ENCODE measurements at places on chromosomes 5 and 9.

- no peak for DNase-seq
Measured at GRCh38 chr9:93944011-93944410, 11.1 kb downstream of the BARX1 start.

DNA sequence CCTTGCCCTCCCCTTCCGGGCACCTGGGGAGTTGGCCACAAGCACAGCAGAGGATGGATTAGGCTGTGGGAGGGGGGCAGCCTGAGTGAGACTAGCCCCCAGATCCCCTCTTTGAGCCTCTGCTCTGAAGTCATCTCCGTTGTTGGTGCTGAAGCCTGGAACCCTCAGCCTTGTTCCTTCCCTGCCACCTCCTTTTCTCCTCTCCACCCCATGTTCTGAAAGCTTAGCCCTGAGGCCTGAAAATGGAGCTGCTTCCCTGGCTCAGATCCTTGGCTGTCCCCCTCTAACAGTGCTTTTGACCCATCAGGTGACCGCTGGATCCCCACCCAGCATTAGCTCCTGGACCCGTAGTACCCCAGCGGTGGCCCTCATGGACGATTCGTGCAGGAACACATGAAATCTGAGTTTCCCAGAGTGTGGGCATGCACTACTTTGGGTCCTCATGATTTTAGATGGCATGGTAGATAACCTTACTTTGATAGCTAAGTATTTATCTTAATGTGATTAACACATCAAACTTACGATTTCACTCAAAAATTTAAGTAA is 21.6 kb upstream of the ANGPTL2 start:
- no peak for DNase-seq

DNA sequence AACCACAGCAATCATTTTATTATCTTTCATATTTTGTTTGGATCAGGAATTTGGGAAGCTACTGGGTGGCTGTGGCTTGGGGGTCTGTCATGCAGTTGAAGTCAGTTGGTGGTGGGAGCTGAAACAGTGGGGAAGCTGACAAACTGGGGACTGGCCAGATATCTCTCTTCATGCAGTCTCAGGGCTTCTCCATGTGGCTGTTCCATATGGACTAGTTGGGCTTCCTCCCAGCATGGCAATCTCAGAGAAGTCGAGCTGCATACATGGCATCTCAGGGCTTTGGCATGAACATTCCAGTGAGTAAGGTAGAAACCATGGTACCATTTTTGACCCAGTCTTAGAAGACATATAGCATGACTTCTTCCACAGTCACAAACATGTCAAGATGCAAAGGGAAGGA is 274.8 kb downstream of the ENC1 start:
- no peak for DNase-seq

DNA sequence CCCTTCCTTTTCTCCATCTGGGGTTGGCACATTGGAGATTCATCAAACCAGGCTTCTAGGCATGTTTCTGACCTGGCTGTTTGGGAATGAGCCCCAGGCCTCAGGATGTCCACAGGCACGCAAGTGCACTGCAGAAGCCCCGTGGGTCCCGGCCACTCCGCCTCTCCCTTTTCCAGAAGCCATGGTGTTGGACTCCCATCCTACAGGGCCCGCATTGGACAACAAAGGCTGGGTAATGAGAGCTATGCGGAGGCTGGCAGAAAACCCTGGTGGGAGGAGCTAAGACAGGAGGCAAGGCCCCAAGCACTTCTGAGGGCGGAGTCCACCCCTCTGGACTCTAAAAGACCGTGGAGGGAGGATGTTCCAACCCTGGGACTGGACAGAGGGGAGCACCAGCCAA is 160.6 kb downstream of the OLFM1 start:
- DNase-seq = no peak

GRCh38 chr9:12748016-12748415 is 26.8 kb upstream of the LURAP1L start:
- no peak for DNase-seq

GRCh38 chr5:55429613-55430253 is 105.0 kb downstream of the PLPP1 start:
- DNase-seq = no peak

- DNase-seq = no peak
Measured at GRCh38 chr5:75342836-75343235, 5.8 kb downstream of the HMGCR start.

GRCh38 chr5:75338408-75338807 is 1.4 kb downstream of the HMGCR start:
- peak; percentile 32 for DNase-seq

- no peak for DNase-seq
Measured at GRCh38 chr9:8558176-8558575, 758.6 kb upstream of the DMAC1 start.

DNA sequence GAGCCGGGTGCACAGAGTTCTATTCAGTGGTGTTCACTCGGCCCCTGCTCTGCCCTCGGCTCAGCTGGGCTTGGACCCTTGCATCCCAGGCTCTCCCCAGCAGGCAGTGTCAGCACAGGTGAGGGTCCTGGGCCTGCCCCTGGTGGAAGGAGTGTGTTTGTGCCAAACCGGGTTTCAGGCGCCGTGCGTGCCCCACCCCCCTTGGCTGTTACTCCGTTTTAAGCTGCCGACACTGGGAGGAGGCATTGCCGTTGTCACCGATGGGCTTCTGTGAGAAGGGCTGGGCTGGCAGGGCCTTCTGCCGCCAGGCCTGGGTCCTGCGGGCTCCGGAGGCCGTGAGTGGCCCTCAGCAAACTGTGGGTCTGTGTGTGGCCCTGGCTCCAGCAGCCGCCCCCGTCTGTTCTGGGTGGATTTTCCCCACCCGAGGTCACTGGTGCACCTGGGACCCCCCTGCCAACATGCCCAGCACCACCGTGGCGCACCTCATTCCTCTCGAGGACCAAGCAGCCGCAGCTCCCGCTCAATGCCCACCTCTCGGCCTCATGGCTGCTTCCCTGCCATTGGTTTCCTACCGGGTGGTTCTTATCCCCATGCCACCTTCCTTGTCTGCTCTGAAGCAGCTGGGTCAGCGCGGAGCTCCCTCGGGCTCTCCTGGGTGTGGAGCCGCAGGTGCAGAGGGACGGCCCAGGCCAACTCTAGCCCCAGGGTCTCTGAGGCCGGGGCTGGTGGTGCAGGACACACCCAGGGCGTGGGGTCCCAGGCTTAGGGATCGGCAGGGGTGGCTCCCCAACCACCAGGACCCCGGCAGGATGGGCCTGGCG is 44.3 kb upstream of the EXOC3 start:
- DNase-seq = no peak

DNA sequence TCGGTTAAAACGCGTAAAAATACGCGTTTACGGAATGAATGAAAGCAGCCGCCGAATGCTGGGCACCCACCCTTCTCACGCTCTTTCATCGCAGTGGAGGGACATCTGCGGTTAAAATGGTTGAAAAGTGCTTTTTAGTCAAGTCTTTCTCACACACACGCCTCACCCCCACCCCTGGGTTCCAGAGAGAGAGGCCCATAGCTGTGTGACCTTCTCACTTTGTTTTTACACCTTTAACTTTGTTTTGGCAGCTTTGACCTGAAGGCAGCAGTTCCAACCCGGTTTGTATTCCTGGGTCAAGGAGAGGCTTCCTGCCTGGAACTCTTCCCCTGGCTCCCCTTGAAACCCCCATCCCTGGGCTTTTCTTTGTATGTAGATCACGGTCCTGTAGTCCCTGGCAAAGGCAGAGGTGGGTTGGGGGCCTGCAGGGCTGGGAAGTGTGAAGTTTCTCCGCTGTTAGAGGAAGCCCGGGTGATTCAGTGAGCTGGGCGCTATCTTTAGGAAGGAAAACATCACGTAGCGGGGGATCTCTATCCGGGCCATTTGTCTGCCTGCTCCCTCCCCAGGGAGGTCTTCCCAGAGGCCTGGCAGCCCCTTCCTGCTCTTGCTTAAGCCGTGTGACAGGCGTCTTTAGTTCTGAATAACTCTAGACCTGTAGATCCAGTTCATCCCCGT is 29.6 kb downstream of the SPRY4 start:
- no peak for DNase-seq

- no peak for DNase-seq
Measured at GRCh38 chr5:8700222-8700621, 831.3 kb downstream of the MTRR start.

- DNase-seq = no peak
Measured at GRCh38 chr9:98864281-98865174, 57.1 kb downstream of the GALNT12 start.

DNA sequence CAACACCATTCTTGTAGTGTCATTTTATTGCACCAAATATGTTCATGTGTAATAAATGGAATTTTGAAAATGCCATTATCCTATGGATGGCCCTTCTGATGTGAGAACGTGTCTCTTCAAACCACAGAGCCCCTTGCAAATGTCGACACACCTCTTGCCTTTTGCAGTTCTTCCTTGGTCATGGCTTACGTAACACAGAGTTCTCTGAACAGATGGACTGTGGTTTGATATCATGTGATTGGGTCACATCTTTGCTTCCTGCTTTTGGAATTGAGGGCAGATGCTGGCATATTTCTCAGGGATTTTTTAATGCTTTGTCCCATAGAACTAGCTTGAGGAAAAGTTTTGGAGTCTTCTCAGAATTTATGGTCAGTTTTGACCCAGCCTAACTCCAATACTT is 4.6 kb downstream of the TGFBR1 start:
- peak; percentile 89 for DNase-seq

GRCh38 chr9:126423916-126424185 is 97.2 kb downstream of the MVB12B start:
- no peak for DNase-seq

DNA sequence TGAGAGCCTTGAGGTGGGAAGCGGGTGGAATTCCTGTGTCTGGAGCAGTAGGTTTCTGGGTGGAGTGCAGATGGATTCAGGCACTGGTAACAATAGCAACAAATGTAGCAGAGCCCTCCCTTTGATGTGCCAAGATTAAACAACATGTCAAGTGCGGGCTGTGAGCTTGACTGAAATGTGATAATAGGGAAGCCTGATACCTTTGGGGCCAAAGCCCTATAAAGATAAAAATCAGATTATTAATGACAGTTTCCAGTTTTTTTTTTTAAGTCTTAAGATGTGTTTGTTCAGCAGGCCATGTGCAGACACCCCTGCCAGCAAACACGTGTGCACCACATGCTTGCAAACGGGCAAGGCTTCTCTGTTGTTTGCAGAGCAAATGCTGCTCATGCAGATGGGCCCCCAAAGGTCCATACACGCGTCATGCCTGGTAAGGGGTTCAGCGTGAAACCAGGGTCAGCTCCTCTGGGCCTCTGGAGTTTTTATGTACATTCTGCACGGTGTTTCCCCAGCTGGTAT is 193.2 kb downstream of the GADD45G start:
- DNase-seq = no peak

GRCh38 chr9:105069696-105070095 is 141.7 kb upstream of the ABCA1 start:
- DNase-seq = no peak

DNA sequence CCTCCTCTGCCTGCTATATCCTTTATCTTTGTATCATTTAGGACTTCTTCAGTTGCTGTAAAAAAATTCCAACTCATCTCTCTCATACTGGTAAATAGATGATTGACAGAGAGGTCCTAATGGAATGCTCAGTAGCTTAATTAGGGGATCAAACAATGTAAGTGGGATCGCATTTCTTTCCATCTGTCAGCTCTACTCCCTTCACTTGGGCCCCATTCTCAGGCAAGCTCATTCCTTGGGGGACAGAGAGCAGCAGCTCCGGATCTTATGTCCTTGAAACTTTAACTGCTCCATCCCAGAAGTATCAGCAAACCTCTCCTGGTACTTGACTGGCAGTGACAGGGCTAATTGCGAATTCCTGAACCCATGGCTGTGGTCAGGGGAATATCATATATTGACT is 146.7 kb downstream of the YTHDC2 start:
- DNase-seq = no peak

DNA sequence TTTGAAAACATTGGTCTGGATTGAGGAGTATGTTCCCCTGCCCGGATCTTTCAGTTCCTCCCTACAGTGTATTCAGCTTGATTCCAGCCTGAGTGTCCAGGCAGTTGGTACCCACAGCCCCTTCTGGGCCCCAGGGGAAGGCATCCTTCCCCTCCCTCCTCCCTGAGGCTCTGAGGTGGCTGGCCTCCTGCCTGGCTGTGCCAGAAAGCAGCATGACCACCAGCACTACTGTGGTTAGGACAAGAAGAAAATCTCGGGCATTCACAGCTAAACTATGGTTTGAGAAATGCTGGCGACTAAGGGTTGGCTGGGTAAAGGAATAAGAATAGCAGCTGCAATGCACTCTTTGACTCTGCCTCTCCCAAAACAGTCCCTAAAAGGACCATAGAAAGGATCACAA is 84.6 kb upstream of the LIFR start:
- DNase-seq = no peak

DNA sequence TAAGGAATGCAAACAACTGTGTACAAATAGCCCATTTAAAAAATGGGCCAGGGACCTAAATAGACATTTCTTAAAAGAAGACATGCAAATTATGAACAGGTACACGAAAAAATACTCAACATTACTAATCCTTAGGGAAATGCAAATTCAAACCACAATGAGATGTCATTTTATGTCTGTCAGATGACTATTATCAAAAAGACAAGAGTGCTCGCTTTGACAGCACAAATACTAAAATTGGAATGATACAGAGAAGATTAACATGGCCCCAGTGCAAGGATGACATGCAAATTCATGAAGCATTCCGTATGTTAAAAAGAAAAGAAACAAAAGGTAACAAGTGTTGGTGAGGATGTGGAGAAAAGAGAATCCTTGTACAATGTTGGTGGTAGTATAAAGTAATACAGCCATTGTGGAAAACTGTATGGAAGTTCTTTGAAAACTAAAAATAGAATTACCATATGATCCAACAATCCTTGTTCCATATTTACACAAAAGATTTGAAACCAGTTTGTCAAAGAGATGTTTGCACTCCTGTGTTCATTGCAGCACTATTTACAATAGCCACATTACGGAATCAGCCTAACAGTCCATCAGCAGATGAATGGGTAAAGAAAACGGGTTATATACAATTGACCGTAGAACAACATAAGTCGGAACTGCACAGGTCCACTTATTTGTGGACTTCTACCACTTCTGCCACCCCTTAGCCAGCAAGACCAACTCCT is 47.2 kb upstream of the PCAT7 start:
- no peak for DNase-seq

DNA sequence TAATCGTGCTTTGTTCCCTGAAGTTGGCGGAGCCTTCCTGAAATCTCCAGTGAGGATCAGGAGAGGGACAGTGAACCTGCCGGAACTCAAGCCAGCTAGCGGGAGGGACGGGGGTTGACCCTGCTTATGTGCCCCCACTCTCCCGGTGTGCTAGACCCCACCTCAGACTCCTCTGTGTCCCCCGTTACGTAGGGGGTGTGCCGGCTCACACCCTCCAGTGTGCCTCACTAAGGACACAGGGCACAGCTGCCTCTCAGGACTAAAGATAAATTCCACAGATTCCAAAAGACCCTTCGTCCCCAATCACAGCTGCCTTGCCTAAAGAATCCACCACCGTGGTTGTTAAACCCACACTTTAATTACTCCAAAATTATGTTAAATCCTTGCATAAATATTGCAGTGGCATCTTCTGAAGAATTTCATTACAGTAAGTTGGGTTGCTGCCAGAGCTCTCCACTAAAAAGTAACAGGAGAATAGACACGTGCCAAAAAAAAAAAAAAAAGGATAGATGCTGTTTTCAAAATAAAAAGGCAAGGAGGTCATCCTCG is 73.7 kb downstream of the GTF3C4 start:
- no peak for DNase-seq

- DNase-seq = peak; percentile 25
Measured at GRCh38 chr5:80466669-80467485, 21.0 kb upstream of the FAM151B start.

GRCh38 chr5:167286891-167287290 is 1004.6 kb upstream of the WWC1 start:
- no peak for DNase-seq
